Lung (tissue), 17 donors: ENCODE measurements at places on chromosomes 6 and 20. TPM values are rescaled to one million over a fixed set of nuclear protein-coding genes. Genes with fewer than 3 reads are reported as not detected.

The TRIM31 gene
- not detected for total RNA-seq

GRCh38 chr6:163162007-163162873 is 252.3 kb upstream of the QKI start:
- no peak overlapping the region for H3K4me3 ChIP-seq
- H3K4me1 ChIP-seq: no peaks in the 10 kb centered on the region
- no peaks in the 10 kb centered on the region for H3K36me3 ChIP-seq
- no peaks in the 10 kb centered on the region for H3K27me3 ChIP-seq
- H3K27ac ChIP-seq: no peak overlapping the region

DNA sequence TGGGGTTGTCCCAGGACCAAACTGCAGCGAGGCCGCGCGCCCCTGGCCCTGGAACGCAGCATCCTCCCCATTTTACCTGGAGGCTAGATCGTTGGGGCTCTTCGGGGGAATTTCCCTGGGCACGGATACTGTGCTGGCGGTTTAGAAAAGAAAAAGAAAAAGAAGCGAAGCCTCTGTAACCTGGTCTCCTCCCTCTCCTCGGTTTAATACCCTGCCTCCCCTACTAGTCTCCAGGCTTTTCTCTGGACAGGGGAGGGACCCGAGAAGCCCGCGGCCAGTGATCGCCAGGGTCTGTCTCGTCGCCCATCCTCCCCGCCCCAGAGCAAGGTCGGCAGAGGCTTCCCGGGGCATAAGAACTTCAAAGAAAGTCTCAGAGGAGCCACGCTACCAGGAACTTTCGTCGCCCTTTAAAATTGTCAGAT is 6.1 kb upstream of the LAMP5 start:
- no peak overlapping the region for H3K27ac ChIP-seq
- peaks cover 86% of the 10 kb centered on the region for H3K27me3 ChIP-seq
- DNase-seq: no peak

- DNase-seq: no peak
- no peak overlapping the region for H3K27ac ChIP-seq
- H3K36me3 ChIP-seq: peaks cover 1% of the 10 kb centered on the region
- no peak overlapping the region for H3K4me3 ChIP-seq
- peaks cover 12% of the 10 kb centered on the region for H3K4me1 ChIP-seq
Measured at GRCh38 chr6:128437685-128438084, 82.7 kb downstream of the PTPRK start.

DNA sequence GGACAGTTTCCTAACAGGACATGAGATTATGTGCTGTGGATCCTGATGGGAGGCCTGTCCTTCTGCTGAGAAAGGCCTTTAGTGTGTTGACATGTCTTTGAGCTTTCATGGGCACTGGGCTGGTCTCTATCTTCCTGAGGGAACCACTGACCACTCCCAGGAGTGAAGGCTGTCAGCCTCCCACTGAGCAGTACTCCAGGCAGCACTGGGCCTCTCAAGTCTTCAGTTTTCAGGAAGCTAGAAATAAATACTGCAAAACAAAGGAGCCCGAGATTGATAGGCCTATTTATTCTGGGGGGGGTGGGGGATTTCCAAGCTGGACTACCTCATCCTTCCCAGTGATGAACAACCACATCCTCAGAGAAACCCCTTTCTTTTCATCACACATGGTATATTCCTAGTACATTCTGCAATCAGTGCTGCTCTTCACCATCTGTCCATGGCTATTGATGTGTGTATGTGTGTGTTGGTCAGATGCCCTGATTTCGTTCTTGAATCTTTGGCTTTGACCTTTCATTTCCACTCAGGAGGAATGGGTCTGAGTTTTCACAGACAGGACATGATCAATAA is 180.9 kb upstream of the SPTLC3 start:
- H3K4me3 ChIP-seq: no peak overlapping the region
- DNase-seq: peak; percentile 38
- no peaks in the 10 kb centered on the region for H3K27me3 ChIP-seq
- no peak overlapping the region for H3K27ac ChIP-seq
